ENCODE measurements at places on chromosomes 12 and 14.

DNA sequence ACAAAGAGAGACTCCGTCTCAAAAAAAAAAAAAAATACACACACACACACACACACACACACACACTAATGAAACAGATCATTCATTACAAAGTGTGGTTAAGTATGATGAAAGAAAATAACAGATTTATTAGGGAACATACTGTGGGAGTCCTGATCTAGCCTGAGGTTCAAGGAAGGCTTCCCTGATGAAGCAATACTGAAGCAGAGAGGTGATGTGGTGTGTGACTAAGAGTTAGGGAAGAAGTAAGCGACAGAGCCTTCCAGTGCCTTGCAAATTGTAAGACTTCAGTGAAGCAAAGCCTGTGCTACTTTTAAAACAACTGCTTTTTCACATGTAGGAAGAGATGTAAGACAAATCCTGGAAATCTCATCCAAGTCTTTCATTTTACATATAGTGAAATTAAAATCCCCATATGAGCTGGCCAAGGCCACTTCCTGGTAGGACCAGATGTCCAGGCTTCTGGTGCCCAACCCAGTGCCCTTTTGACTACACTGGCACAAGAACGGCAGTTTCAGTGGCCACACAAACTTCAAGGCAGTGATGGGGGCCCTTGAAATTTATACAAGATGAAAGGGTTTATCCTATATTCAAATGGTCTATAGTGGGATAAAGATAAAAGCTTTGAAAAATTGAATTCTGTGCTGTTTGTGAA, 86.2 kb downstream of the STON2 start:
- no peak for DNase-seq

DNA sequence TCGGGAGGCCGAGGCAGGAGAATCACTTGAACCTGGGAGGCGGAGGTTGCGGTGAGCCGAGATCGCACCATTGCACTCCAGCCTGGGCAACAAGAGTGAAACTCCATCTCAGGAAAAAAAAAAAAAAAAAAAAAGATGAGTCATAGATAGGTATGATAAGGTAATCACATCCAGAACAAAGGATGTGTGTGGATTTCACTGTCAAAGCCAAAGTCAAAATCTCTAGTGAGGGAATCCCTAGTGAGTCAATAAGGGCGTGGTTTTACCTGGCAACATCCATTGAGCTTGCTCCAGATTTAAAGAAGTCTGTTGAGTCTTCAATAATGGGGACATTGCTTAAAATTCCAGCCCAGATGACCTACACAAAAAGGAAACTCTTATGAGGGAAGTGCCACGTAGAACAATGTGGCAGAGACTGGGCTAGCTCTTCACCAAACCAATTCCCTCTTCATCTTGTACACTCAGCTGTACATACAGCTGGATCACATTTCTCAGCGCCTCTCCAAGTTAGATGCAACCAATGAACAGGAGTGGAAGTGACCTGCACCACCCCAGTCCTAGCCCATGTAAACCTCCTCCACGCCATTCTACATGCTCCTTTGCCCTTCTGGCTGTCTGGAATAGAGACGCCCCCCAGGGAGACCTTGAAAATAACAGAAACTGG, 23.4 kb downstream of the ALDH1L2 start:
- no peak for DNase-seq

- DNase-seq, result no peak
These were observed 83.0 kb upstream of the FAR2 start for GRCh38 chr12:29066011-29066588.

GRCh38 chr14:50350975-50351374, 38.9 kb downstream of the DMAC2L start:
- no peak for DNase-seq

GRCh38 chr12:6825398-6826124, 2.6 kb upstream of the P3H3 start:
- peak; percentile 73 for DNase-seq

GRCh38 chr12:104588047-104588920, 131.5 kb downstream of the CHST11 start:
- DNase-seq, result no peak

DNA sequence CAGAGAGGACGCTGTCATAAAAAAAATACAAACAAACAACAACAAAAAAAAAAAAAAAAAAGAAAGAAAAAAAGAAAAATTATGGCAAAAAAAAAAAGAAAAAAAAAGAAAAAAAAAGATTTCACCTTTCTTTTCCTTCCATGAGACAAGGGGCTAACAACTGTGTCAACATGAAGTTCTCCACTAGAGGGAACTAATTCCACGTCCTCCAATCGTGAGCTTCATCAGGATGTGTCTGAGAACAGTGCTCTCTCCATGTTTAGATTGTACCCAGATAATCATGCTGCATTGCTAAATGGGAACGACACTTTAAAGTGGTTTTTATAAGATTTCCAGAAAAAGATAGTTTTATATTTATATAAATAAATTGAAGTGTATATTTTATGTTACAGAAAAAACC, 96.2 kb upstream of the PTPRB start:
- no peak for DNase-seq

GRCh38 chr12:126772171-126772864, 1494.7 kb upstream of the TMEM132C start:
- peak; percentile 33 for DNase-seq

DNA sequence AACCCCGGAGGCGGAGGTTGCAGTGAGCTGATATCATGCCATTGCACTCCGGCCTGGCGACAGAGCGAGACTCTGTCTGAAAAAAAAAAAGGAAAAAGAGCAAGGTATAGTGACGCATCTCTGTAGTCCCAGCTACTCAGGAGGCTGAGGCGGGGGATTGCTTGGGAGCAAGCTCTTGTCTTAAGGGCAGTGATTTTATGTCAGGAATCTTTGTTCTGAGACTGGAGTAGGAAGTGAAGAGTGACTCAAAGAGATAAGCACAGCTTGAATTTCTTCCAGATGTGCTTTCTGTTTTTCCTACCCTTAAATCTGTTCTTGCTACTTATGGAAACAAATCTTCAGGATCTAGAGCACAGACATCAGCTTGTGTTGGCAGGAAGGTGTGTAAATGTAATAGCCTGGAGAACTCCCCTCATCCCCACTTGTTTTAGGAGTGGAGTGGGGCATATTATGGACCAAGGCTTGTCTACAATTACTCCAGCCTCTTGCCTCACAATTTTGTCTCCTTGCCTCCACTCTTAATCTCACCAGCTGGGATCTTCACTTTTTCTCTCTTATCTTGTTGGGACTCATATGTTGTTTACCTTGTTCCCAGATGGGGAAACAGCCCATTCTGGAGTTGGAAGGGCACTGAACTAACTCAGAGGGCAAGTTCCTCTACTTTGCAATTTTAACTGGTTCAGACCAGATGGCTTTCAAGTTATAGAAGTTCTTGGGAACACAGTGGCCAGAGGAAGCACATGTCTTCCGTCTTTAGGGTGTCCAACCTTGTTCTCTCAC, 7.5 kb downstream of the TMED2 start:
- no peak for DNase-seq

GRCh38 chr12:12126551-12126950, 55.8 kb downstream of the BCL2L14 start:
- no peak for DNase-seq

- no peak for DNase-seq
These were observed 197.3 kb upstream of the DDHD1 start for GRCh38 chr14:53350429-53350828.

GRCh38 chr12:75651342-75651695, 139.9 kb upstream of the KRR1 start:
- no peak for DNase-seq

GRCh38 chr14:71933001-71933587, 865 bp downstream of the RGS6 start:
- DNase-seq, result no peak

DNA sequence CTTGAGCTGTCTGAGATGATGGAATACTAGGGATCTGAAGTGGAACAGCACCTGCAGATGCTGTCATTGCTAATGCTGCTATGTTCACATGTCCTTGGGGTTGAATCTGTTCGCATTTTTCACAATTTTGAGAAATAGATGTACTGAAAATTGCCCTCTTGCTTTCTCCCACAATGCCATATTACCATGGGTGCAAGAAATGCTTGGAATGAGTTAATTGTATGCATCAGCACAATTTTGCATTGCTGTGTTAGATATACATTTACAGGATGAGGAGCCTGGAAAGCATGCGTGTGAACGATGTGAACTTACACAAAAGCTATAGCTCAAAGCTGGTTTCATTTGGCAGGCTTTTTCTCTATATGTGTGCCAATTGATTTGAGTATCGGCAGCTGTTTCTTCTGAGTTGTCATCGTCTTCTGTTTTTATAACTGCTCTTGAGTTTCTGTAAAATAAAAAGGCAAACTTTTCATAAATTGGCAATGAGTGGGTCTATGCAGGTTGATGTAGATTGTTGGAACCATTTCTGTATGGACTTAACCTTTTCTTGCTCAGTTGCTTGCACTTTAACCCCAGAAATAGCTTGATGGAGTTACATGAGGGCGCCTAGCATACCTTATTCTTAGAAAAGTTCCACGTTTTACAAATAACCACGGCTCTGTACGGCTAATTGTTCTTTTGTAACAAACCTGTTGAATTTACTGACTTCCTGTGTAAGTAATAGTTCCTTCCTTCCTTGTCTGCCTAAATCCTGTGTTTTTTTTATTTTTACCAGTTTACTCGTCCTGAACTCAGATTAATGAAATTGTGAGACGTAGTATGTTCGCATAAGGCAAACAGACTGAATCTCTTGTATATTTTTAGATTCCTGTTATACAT, 105.9 kb downstream of the FGD4 start:
- no peak for DNase-seq

GRCh38 chr14:53542732-53543131, 389.6 kb upstream of the DDHD1 start:
- no peak for DNase-seq

DNA sequence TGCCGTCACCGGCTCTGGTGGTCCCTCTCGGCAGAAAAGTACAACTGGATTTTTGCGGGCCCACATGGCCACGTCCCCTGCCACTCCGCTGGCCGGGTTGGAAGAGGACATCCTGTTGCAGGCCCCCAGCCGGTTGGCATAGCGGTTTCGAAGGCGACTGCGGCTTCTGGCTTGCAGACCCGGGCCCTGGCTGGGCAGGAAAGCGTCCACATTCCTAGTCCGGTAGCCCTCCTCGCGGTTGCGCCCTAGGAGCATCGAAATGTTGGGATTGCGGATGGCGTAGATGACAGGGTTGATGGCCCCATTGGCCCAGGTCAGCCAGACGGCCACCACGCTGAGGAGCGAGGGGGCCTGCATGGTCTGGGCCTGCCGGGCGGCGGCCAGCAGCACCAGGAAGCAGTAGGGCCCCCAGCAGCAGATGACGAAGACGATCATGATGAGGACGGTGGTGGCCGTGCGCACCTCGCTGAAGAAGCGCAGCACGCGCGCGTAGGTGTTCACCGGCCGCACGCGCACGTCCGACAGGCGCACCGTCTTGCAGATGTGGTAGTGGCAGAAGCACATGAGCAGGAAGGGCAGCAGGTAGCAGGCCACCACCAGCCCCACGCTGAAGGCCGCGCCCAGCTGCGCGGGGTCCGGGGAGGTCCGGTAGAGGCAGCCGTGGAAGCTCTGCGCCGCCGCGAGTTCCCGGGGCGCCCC, 1.2 kb downstream of the GPR135 start:
- peak; percentile 14 for DNase-seq
